Foreskin melanocyte (primary cell): ENCODE measurements at places on chromosomes 2 and 18.

DNA sequence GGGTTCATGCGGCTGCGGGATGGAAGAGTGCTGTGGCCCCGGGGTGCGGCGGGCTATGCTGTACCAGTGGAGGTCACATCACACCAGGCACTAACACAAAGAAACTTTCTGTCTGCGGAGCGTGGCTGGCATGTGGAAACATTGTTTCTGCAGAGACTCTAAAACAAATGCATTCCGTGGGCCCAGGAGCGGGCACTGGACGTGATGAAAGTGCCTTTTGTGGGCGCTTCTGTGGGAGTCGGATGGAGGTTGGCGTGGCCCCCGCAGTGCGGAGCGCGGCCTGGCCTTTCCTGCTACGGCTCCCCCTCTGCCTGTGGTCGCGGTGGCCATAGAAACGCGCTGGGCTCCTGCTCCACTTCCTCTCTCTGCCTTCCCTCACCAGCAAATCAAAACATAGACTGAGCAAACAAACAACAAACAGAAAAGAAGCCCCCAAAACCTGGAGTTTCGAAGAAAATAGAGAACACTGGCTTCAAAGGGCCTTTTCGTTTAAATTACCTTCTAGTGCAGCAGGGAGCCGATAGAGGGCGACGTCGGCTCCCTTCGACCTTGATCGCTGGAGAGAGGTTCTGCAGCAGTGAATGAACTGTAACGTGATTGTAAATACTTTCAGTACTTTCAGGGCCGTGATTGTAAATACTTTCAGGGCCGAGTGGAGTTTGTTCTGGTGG, 51.4 kb downstream of the KIF5C start:
- no peak for DNase-seq

DNA sequence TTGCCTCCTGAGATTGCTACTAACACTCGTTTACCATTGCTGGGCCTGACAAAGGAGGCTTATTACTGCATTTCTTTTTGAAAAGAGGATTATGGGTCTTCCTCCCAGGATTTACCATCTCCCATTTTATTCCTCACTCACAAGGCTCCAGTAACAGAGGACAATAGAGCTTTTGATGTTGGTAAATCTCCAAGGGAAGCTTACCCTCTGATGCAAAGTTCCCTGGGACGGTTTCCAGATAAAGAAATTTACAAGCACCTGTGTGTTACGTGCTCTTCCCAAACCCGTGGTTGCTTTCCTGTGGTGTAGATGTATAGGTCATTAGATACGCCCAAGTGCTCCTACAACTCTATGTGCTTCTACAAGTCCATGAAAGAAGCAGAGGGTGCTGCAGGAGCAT, 17.1 kb downstream of the VSNL1 start:
- DNase-seq, result no peak

DNA sequence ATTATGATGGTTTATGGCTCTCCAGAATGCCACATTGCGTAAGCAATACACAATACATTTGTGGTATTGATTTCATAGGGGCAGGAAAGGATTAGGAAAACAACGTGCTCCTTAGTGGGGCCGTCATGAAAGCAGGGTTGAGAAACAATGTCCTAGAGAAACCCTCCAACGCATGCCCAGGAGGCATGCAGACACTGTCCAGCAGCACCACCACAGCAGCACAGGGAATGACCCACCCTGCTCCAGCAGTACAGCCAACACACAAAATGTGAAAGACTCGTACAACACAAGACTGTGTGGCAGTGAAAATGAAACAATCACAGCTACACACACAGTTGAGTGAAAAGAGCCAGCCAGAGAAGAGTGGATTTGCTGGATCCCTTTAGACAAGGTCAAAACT, 66.3 kb downstream of the FAM168B start:
- DNase-seq, result no peak

GRCh38 chr18:39748727-39749126, 2183.1 kb upstream of the CELF4 start:
- no peak for DNase-seq

GRCh38 chr18:79900610-79901570, 50.6 kb downstream of the SLC66A2 start:
- DNase-seq, result no peak

DNA sequence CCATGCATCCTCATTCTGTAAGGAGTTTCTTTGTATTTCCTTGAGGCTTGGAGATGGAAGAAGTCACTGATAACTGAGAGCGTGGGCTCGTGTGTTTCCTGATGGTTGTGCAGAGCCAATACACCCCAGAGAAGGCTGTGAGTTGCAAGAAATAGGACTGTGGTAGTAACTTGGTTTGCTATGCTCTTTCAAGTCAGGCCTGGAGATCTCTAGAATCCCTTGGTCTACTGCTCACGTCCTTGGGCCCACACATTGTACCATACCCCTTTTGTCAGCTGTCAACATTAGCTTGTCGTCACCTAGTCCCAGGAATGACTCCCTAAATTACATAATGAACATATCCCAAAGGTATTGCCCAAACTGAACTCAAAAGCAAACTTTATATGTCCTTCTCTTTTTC, 238.3 kb upstream of the REV1 start:
- DNase-seq, result no peak

DNA sequence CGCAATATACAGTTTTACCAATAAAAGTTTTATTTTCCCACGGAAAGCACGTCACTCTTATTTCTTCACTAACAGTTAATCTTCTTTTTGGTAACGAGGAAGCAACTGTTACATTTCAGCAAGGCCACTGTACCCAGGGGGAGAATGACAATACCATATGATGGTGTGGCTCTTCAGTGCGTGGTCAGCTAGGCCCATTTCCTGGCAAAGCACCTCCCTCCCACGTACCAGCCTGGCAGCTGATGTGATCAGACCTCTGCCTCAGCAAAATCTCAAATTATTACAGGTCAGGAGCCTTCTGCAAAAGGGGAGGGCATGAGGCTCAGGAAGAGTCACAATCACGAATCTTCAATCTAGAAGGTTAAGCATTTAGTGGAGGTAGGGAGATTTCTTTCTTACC, 55.4 kb downstream of the KLF7 start:
- no peak for DNase-seq

- DNase-seq, result no peak
Observed at GRCh38 chr2:223854741-223855140, 17.4 kb upstream of the AP1S3 start.

DNA sequence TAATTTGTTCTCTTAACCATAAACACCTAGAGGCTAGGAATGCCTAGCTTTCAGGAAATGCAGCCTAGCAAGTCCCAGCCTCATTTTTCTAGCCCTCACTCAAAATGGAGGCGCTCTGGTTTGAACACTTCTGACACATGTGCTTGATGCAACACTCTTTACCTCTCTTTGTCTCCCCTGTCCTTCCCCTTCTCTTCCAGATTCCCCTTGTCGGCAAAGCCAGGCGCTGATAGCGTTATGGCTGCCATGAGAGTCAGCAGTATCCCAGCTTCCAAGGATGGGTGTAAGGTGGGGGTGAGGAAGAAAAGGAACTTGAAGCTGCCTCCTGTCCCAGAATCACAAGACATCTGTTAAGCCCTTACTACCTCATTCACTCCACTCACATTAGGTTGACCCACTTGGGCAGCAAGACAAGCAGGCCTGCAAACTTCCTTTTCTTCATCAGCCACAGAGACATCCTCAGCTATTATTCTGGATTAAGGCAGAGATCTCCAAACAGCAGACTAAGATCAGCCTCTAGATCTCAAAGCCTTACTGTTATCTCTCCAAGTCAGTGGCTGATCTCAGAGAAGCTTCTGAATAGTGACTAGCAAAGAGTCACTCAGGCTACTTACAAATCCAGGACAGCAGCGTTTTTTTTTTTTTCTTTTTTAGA, 1.9 kb upstream of the ST3GAL5 start:
- DNase-seq, result no peak

DNA sequence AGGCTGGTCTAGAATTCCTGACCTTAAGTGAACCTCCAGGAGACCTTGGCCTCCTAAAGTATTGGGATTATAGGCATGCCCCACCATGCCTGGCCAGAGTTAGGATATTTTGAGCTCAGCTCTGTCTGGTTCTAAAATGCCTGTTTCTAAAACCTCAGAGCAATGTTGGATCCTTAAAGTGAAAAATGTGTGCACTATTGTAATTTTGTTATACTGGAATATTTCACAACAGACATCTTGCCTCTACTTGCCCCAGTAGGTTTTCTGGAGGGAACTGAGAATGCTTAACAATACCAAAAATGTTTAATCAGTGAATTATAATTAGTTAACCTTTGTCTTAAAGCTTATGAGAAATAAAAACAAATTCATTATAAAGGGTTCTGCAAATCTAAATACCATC, 144.6 kb upstream of the CCDC195 start:
- no peak for DNase-seq

GRCh38 chr2:105129722-105130232, 91.9 kb downstream of the MRPS9 start:
- DNase-seq, result no peak

DNA sequence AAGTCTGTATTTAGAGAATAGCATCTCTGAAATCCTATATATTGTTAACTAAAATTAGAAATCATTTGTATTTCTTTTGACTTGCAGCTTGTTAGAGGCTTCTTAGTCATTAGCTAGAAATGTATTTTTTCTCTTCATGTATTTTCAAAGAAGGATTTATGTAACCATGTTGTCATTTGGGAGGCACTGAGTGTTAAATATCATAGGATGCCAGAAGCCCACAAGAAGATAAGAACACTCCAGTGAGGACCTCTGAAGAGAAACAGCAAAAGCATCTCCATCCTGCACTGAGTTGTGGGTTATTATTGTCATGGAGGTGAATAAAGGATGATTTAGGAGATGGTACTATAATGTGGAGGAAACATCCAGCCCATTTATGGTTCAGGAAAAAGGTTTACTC, 93.5 kb downstream of the UBE2E3 start:
- DNase-seq, result no peak

GRCh38 chr2:28648147-28648546, 103.5 kb upstream of the PPP1CB start:
- no peak for DNase-seq

- DNase-seq, result no peak
Observed at GRCh38 chr2:145080426-145080825, 560.5 kb upstream of the ZEB2 start.

DNA sequence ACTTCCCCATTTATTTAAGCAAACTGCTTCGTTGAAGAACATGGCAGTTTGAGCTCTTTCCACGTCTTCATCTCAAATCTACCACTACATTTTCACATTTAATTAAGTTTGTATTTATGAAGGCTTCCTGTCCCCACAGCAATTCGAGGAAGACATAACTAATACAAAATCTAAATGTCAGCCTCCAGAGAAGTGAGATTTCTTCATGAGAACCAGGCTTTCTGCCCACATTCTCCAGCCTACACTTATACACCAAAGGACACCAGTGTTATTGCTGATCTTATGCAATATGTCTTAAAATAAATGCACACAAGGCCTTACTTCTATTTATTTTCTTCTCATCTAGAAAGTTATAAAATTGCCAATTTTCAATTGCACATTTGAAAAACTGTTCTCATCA, 1209.3 kb upstream of the FAM98A start:
- DNase-seq, result no peak

- no peak for DNase-seq
Observed at GRCh38 chr2:196959734-196960338, 33.3 kb upstream of the PGAP1 start.

DNA sequence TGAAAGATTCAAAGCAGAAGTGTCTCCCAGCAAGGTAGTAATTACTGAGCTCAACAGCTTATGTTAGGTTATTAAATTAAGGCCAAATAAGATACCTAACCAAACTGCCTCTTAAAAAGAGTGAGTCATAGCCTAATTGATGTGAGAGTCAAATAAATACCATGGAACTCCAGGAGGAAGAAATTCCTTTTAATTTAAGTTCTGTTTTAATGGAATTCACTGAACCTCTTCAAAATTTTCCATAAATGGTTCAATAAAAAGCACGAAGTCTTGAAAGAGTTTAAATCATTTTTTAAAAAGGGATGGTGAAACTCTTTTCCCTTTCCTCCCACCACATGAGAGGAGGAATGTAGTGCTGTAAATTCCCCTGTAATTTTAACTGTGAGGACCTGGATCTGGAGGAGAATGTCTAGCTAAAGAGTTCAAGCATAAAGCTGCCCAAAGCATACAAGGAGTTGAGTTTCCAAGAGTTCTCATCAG, 180.8 kb upstream of the MMADHC start:
- DNase-seq, result no peak
